Pancreas (tissue), 10 donors: ENCODE measurements at places on chromosomes 3 and 15. TPM values are rescaled to one million over a fixed set of nuclear protein-coding genes. Genes with fewer than 3 reads are reported as not detected.

The CACNA2D2 gene
- total RNA-seq: 1.5 TPM

The CD200R1 gene
- 0.34 TPM for total RNA-seq

DNA sequence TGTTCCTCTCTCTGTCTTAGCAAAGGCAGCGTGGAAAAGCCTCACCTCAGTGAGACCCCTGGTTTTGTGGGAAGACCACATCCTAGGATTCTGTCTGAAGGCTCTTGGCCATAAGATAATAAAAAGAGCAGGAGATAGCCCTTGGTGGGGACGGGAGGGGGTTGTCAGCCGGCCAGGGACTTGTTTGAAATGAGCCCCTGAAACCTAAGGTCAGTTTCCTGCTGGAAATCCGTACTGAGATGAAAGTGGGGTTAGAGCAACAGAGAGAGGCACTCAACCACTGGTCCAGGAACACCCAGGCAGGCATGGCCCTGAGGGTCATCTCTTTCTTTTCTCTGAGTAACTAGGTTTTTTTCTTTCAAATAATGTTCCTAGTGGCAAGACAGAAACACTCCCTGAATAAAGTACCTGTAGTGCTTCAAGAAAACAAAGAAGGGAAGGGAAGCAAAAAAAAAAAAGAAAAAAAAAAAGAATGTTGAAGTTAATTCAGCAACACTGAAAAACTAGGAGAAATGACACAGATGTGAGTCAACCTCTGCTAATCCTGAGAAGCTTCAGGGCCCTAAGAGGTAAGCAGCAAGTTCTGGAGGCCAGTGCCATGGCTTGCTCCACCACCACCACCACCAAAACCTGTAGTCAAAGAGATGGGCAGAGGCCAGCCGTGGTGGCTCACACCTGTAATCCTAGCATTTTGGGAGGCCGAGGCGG, 3.2 kb downstream of the ITGB5 start:
- DNase-seq: no peak

GRCh38 chr3:14283092-14283812, 104.6 kb downstream of the LSM3 start:
- no peak for DNase-seq

The DAZL gene
- not detected for total RNA-seq

The MYEF2 gene
- total RNA-seq: 20.5 TPM

- no peak for DNase-seq
Observed at GRCh38 chr3:19931180-19931692, 2.8 kb downstream of the EFHB start.
